Inflammatory macrophage treated with lipopolysaccharide for 4 hours (primary cell): ENCODE measurements at places on chromosomes 16 and 17.

- peak; percentile 21 for DNase-seq
These were observed 45.6 kb upstream of the MEAK7 start for GRCh38 chr16:84550096-84550495.

GRCh38 chr17:61395409-61395982, 4.1 kb upstream of the TBX2 start:
- no peak for DNase-seq

DNA sequence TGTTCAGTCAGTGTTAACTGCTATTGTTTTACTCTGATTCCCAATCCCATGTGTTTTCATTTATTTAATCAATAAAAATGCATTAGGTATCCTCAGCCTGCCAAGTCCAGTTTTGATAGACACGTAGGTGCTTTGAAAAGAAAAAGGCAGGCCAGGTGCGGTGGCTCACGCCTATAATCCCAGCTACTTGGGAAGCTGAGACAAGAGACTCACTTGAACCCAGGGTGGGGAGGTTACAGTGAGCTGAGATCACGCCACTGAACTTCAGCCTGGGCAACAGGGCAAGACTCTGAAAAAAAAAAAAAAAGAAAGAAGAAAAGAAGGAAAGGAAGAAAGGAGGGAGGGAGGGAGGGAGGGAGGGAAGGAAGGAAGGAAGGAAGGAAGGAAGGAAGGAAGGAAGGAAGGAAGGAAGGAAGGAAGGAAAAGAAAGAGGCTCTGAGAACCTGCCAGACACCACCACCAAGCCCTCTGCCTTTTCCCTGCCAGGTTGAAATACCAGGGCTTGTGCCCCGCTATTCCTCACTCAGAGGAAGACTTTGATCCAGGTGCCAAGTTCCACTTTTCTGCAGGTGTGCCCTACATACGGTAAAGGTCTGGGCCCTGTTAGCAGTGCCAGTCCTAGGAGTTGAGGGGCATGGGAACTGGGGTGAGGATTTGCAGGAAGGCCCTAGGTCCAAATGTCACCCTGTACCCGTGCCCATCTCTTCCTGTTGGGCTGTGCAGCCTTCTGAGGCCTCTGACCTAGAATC, 10.1 kb upstream of the KCNH6 start:
- DNase-seq, result no peak

DNA sequence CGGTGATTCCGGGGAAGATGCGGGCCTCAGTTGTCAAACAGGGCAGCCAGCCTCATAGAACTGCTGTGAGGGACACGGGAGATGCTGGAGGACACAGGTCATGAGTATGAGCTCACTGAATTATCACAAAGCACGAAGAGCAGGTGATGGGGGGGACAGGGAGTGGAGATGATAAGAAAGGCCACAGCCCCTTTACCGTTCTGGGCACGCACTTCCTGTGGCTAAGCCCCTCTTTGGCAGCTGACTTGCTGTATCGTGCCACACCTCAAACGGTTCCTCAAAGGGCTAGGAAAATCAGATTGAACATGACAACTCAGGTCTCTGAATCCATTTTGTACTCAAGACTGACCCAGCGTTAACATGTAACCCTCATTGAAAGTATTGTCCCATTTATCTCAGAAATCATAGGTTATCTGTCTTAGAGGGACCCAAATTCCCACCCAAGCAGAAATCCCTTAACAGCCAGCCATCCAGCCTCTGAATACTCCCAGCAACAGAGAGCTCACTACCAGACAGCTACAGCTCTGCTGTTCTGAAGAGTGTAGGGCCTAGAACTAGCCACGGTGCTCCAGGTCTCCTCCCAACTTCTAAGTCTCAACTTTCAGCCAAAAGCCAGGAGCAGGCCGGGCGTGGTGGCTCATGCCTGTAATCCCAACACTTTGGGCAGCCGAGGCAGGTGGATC, 5.0 kb upstream of the SRL start:
- DNase-seq, result no peak

DNA sequence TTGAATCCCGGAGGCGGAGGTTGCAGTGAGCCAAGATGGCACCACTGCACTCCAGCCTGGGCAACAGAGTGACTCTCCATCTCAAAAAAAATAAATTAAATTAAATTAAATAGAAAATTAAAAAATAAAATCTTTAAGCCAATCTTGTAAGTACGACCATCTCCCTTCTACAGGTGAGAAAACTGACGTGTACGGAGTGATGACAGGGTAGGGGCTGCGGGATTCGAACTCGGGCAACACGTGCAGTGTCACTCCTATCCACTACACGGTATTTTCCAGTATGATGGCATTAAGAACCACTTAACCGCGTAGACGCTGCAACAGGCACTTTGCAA, 762 bp downstream of the WDR59 start:
- no peak for DNase-seq

DNA sequence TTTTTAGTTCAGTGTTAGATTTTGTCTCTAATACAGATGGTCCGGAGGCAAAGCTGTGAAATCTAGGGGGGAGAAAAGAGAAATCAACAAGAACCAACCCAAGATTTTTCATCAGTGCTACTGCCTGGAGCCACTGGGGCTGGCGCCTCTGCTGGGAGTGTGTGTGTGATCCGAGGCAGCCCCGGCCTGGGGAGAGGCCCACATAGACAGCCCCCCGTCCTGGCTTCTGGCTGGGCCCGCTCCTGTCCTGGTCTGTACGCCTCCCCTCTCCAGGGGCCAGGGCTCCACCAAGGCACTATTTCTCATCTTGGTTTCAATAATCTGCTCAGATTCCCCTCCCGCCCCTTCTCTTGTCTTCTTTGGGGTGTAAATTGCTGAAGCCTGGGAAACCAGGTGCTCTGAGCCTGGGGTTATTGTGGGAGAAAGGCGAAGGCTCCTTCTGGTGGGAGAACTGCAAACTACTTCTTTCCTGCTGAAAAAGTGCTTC, 7.8 kb downstream of the BAHCC1 start:
- no peak for DNase-seq
